ENCODE measurements at places on chromosomes 4 and X. TPM values are rescaled to one million over a fixed set of nuclear protein-coding genes. Genes with fewer than 3 reads are reported as not detected.

JAKMIP1 gene
- total RNA-seq: 3.0 TPM

RAB39B gene
- 16.6 TPM for total RNA-seq

MCF2 gene
- 0.47 TPM for total RNA-seq

TLR1 gene
- total RNA-seq: 20.6 TPM

DNA sequence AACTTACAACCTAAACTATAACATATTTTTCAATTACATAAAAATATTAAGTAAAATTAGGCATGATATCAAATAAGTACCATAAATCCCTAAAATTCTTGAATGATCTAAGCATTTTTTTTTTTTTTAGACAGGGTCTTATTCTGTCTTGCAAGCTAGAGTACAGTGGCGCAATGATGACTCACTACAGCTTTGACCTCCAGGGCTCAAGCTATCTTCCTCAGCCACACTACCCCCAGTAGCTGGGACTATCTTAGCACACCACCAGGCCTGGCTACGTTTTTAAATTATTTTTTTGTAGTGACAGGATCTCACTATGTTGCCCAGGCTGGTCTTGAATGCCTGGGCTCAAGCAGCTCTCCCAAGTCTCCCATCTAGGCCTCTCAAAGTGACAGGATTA is 1042.3 kb downstream of the FSTL5 start:
- no peaks in the 10 kb centered on the region for H3K4me1 ChIP-seq
- H3K27me3 ChIP-seq: no peaks in the 10 kb centered on the region
- H3K27ac ChIP-seq: no peak overlapping the region
- H3K36me3 ChIP-seq: no peaks in the 10 kb centered on the region

GRCh38 chr4:24769571-24769970 is 25.8 kb upstream of the SOD3 start:
- H3K4me1 ChIP-seq: no peaks in the 10 kb centered on the region
- no peak for DNase-seq
- H3K27me3 ChIP-seq: no peaks in the 10 kb centered on the region
- H3K27ac ChIP-seq: no peak overlapping the region
- no peak overlapping the region for H3K4me3 ChIP-seq

DNA sequence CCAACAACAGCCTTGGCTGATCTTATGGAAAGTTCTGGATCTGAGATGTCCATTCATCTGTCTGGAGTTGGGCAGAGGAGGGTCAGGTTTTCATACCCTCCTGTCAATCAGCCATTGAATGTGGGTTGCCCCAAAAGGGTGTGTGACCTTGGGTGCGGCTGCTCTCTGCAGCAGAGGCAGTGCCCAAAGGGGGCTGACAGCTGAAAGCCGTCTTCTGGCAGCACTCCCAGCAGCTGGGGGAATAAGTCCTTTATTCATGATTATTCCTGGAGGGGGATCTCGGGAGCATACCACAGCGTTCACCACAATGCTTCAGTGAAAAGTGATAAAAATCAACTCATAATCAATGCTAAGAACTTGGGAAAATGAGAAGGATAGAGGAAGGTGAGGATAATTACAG is 54.7 kb downstream of the OTC start:
- no peaks in the 10 kb centered on the region for H3K36me3 ChIP-seq
- no peak overlapping the region for H3K4me3 ChIP-seq
- no peak overlapping the region for H3K27ac ChIP-seq
- H3K4me1 ChIP-seq: no peaks in the 10 kb centered on the region
- DNase-seq: no peak
- H3K27me3 ChIP-seq: no peaks in the 10 kb centered on the region

DNA sequence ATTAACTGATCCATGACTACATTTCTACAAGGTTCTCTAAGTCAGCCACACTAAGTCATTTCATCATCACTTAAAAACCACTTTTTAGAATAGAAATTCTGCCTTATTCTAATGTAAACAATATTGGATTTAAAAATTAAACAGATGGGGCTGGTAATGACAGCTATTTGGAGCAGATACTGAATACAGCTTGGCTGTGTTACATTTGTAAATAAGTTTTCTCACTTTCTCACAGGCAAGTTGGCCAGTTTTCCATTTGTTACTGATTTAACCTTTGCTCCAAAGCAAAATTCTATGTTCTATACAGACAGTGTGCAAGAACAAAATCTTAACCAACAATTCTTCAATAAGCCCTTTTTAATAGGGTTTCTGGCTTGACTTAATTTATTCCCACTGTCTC is 370.7 kb downstream of the GRIA2 start:
- H3K4me3 ChIP-seq: no peak overlapping the region
- no peaks in the 10 kb centered on the region for H3K4me1 ChIP-seq
- no peaks in the 10 kb centered on the region for H3K36me3 ChIP-seq
- no peak for DNase-seq
- no peaks in the 10 kb centered on the region for H3K27me3 ChIP-seq
- no peak overlapping the region for H3K27ac ChIP-seq

GRCh38 chr4:138494931-138495330 is 252.8 kb upstream of the SLC7A11 start:
- no peaks in the 10 kb centered on the region for H3K4me1 ChIP-seq
- H3K36me3 ChIP-seq: no peaks in the 10 kb centered on the region
- no peak overlapping the region for H3K27ac ChIP-seq
- H3K27me3 ChIP-seq: no peaks in the 10 kb centered on the region
- no peak overlapping the region for H3K4me3 ChIP-seq

DNA sequence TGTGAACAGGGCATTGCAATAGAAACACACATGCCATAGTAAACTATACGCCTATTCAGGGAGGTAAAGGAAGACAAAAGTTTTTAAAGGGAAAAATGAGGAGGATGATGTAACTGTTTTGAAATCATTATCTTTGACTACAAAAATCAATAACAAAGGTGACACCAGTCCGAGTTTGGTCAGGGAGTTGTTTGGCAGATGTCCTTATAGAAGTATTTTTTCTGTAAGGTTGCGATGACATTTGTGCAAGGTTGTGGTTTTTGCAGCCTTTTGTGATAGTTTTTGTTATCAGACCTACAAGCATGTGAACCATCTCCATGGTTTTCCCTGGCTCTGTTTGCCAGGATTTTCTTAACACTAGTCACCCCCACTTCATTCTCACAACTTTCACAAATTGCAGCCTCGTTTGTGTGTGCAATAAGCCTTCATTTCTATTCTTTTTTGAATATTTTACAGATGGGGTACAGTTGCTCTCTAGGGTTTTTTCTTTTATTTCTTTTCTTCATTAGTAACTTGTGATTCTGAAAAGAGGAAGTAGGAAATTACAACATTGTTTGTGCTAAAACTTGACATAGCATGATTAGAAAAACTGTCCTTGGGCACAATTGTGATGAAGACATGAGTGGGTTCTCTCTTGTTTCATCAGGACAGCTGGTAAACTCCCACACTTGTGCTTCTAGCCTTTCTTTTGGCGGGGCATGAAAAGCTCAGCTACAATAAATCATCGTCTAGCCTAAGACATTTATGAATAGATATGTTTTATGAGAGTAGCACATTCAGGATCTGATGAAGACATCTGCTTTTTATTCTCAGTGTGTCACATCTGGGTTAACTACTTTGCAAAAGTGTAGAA is 60.2 kb upstream of the PNPLA4 start:
- H3K27me3 ChIP-seq: no peaks in the 10 kb centered on the region
- no peak overlapping the region for H3K4me3 ChIP-seq
- DNase-seq: no peak

DNA sequence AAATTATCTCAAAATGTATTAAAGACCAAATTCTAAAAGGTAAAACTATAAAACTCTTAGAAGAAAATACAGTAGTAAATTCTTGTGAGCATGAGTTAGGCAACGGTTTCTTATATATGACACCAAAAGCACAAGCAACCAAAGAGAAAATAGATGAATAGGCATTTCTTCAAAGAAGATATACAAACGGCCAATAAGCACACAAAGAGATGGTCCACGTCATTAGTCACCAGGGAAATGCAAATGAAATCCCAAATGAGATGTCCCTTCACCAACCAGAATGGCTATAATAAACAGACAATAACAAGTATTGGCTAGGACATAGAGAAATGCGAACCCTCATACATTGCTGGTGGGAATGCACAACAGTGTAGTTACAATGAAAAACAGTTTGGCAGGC is 44.6 kb downstream of the RAB33A start:
- no peaks in the 10 kb centered on the region for H3K4me1 ChIP-seq
- peak; percentile 2 for DNase-seq
- H3K27ac ChIP-seq: no peak overlapping the region
- H3K4me3 ChIP-seq: no peak overlapping the region

DNA sequence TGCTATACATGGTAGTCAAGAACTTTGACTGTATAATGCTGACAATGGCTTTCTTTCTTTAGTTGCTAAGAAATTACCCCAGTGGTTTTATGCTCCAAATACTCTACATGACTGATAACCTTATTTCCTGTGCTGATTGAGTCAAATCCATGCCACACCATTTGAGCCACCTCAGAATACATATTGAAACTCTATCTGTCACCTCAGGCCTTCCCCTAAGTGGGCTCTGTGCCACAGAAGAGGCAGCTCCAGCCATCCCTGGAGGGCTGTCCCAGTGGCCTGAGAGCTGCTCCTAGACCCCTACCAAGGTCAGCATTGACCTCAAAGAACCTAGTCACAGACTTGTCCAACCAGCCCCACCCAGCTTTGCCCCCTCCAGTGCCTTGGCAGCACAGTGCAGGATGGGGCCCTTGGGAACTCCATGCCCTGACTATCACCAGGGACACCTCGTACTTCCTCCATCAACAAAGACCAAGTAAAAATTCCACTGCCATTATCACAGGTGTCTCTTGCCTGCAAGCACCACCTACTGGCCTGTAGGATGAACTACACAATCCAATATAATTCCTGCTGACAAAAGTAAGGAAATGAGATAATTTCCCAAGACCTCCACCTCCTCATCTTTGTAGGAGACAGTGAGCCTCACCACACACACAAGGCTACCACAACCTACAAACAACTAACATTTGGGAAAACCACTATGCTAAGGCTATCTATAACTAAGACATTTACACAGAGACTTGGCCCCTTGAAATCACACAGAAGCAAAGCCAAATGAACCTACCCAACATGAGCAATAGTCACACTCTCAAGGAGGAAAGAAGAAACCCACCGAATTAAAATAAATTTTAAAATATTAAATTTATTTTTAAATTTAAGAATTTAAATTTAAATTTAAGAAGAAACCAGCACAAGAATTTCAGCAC is 239.9 kb downstream of the NKX6-1 start:
- H3K4me1 ChIP-seq: no peaks in the 10 kb centered on the region
- no peak for DNase-seq
- H3K27ac ChIP-seq: no peak overlapping the region
- no peaks in the 10 kb centered on the region for H3K36me3 ChIP-seq
- H3K4me3 ChIP-seq: no peak overlapping the region
- H3K27me3 ChIP-seq: no peaks in the 10 kb centered on the region

All from CD4-positive, alpha-beta memory T cell (primary cell).